ENCODE measurements at places on chromosomes 11 and 22.

DNA sequence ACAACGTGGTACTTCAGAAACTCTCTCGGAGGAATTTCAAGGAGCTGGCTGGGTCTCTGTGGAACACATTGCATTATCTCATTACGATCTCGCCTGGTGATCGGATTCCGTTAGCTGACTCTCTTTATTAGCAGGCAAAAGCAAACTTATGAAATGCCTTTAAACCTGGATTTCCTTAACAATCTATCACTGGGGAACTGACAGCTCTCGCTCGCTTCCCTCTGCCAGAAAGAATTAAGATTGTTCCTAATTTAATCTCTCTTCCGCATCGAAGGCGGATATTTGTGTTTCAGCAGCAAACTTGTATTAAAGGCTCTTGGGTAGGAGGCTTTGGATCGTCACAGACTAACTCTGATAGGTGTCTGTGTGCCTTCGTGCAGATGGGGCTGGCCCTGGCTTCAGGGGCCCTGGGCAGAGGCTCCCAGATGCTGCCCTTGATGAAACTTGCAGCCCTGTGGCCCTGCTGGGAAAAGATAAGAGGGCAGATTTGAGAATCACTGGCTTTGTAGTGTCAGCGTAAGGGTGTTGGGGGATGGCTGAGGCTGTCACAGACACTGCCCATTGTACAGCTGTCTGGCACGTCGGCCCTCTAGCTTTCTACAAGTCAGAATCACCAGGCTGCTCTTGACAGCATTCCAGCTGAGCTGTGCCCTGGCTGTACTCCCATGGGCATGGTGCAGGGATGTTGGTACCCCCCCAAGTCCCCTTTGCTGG, 162.2 kb upstream of the NECTIN1 start:
- no peak for DNase-seq

DNA sequence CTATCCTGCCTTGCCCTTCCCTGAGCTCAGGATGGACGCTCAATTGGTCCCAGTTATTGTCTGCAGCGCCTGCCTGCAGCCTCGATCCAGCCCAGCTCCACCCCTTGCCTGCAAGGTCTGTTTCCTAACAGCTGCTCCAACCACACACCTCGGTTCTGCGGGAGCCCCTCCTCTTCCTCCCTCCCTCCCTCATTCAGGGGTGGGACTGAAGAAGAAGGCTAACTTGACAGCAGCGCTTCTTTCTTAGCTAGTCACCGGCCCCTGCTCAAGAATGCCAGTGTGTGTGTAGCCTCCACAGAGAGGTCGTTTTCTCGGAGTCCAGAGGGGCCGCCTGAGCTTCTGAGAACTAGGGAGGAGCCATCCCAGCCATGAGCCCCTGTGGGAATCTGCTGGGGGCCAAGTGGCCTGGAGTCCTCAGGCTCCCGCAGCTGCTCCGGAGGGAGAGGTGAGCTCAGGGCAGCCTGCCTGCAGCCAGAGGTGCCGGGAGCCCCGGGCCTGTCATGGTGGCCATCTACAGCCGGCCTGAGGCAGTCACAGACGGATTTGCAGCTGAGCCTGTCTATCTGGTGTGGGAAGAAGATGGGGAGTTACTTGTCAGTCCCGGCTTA, 36.1 kb downstream of the LIMK2 start:
- peak; percentile 74 for DNase-seq

DNA sequence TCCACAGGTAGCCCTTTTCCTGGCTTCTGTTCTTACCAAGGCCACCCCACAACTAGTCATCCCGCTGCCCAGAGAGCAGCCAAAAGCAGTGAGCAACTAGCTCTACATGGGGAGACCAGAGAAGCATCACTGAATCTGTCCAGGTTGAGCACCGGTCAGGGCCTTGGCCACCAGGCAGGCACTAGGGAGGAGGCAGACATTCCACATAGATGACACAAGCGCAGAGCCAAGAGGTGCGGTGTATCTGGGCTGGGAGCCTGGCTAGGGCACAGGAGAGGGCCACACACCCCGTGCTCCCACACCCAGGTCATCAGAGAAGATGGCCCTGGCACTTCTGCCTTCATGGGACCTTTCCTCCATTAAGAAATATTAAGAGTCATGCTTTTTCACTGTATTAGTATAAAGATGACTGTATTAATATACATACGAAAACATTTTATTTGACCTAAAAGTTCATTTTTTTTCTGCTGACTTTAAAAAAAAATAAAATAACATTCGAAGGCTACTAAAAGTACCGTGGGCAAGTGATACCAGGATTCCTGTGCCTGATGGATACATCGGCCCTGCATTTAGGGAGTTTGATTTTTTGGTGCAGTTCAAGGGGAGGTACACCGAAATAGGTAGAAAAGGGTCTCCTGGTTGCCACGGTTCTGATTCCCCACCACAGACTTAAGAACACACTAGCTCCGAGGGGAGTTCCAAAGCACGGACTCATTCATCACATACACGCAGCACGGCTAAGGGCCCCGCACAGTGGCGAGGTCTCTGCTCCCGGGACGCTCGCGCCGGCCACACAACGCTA, 1.2 kb downstream of the DGCR2 start:
- DNase-seq = no peak

- no peak for DNase-seq
These were observed 558.6 kb downstream of the NTM start for GRCh38 chr11:131928992-131929391.

DNA sequence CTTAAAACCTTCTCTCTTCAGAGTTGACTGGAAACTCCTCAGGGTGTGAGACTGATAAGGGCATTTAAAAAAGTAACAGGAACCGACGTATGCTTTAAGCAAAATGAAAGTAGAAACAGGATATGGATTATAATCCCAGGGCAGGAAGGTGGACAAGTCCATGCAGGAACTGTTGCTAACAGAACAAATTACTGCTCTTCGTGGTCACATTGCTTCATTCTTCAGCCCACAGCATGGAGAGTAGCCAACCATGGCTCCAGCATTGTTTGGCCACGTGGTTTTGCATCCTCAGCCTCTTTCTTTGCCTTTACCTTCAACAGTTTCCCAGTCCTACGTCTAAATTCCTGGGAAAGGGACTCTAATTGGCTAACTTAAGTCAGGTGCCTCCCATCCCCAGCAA, 563.1 kb upstream of the ISX start:
- no peak for DNase-seq

GRCh38 chr11:112398798-112399478, 138.3 kb upstream of the PLET1 start:
- DNase-seq = no peak

DNA sequence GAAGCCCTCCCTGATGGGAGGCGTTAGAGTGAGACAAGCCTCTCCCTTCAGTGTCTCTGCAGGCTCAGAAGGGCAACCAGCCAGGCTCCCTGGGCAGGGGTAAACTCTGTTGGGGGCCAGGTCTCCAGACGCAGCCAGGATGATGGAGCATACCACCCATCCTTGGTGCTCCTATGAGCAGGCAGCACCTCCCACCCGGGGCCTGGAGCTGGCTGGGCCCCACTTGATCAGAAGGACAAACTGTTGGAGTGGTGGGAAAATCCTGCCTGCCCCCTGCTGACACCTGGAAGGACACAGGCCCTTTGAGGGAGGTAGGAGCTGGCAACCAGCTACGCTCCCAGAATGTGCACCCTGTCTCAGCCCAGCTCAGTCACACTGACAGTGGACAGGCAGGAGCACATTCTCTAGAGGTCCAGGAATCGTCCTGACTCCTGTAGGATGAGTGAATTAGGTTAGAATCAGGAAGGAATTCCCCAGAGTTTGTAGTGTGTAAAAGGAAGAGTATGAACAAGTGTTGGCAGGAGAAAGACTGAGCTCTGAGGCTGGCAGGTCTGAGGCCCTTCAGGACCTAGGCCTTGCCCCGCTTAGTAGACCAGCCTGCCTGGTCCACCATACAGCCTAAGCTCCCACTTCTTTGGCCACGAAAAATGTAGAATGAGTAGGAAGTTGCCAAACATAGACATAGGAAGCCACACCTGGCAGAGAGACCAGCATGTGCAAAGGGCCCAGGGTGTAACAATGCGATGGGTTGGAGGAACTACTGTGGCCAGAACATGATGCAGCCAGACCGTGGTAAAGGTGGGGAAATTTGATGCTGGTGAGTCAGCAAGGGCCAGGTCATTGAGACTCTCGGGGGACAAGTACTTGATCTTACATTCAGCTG, 19.1 kb downstream of the ARHGEF17 start:
- no peak for DNase-seq

GRCh38 chr22:20128902-20129746, 2.5 kb upstream of the ZDHHC8 start:
- DNase-seq = no peak

- DNase-seq = no peak
These were observed 29.9 kb downstream of the EIF3F start for GRCh38 chr11:8017071-8017470.

GRCh38 chr11:121563900-121564822, 111.4 kb upstream of the SORL1-AS1 start:
- DNase-seq = no peak

DNA sequence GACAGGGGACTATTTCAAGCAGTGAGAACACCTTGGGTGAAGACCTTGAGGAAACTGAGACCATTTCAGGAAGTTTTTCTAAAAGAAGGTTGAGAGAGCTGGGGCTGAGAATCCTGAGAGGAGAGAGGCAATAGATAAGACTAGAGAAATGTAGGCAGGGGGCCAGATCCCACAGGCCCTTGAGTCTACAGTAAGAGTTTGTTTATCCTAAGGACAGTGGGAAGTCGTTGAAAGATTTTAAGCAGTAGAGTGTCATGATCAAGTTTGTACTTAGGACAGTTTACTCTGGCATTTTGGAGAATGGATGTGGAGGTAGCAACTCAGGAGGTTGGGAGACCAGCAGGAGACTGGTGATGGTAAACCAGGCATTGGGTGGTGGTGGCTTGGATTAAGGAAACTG, 17.1 kb downstream of the HSD17B12 start:
- no peak for DNase-seq

GRCh38 chr11:98307827-98308491, 712.8 kb upstream of the CNTN5 start:
- no peak for DNase-seq

- DNase-seq = no peak
These were observed 7.0 kb upstream of the CASTOR1 start for GRCh38 chr22:30296324-30296723.

DNA sequence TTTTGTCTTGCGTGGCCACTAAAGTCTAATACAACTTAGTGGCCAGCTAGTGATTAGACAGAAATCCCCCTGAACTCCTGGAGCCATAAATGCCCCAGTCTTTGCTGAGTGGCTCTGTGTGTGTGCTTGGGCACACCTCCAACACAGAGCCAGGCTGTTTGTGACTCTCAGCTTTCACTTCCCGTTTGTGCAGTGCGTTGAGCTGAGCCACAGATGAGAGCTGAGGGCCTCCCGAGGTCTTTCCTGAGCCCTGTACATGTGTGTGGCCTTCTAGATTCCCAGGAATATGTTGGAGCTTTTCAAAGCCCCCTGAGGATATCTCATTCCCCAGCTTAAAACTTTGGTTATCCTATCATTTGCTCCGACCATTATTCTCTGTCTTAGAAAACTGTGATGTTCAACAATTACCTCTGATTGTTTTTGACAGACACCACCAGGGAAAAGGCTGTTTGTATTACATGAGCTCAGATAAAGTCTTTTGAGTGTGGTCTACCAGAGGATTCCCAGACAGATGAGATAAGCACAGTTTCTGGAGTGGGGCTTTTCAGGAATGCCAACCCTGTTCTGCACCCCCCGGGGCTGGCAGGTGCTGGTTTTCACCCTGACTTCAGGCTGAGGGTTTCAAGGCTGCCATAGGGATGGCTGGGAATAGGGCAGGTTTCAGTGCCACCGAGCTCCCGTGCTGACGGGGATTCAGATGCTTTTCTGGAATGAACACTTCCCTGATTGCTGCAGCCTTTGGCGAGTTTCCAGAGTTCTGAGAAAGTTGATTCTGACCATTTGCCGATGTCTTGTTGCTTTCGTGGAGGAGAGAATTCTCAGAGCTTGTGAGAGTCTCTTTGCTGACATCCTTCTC, 23.8 kb downstream of the IGHMBP2 start:
- DNase-seq = no peak

DNA sequence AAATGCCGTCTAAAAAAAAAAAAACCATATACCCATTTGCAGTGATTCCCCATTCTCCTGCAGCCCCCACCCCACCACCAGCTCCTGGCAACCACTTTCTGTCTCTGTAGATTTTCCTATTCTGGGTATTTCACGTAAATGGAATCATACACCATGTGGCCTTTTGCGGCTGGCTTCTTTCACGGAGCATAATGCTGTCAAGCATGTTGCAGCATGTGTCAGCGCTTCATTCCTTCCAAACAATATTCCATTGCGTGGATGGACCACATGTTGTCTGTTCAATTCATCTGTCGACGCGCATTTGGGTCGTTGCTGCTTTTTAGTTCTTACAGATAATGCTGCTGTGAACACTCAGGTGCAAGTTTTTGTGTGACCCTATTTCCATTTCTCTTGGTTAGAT, 14.8 kb upstream of the EMID1 start:
- DNase-seq = no peak

- DNase-seq = no peak
These were observed 1.0 kb upstream of the RAB3IL1 start for GRCh38 chr11:61918251-61918937.

DNA sequence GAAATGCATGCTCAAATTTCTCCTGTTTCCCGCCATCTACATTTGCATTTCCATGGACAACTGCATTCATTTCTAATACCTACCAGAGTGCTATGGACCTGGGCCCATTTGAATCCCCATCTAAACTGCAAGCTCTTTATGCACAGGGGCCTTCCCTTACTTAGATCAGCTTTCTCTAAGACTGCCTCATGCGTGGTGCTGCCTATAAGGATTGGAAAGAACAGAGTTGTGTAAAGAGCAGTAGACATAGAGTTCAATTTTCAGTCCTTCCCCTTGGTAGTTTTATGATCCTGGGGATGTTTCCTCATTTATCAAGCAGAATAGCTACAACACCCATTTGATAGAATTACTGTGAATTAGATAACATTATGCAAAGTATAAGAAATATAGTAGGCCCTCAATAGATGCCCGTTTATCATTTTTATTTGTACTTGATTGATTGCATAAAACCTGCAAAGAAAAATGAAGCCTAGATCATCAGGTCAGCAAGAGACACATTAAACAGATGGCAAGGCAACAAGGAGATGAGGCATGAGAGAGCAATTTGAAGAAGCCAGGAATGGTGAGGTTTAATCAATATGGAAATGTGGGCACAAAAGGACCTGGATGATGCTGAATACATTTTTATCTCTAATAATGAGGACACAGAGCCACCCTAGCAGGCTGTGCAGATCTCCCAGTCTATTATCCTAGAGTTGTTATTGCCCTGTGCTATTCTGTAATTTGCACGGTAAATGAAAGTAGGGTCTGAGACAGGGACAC, 359.7 kb downstream of the FAM181B start:
- no peak for DNase-seq

DNA sequence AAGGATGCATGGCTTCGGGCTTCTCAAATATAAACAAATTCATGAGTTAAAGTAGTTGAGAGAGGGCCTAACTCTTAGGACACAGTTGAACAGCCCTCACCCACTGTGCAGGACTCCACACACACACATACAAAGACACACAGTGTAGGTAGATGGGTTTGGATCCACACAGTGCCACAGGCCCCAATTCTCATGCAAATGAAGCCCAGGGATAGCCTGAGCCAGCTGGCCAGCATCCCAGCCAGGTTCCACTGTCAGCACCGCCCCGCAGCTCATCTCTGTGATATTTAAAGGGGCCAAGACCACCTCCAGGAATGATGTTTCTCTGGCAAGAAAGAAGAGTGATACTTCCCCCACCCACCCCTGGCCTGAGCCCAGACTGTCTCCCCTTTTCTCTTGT, 11.7 kb downstream of the SLC35C1 start:
- peak; percentile 75 for DNase-seq
